Liver (tissue), 10 donors: ENCODE measurements at places on chromosomes 4 and X. TPM values are rescaled to one million over a fixed set of nuclear protein-coding genes. Genes with fewer than 3 reads are reported as not detected.

The DMRTC1 gene
- not detected for total RNA-seq

GRCh38 chrX:94121799-94122198 lies 447.8 kb downstream of the FAM133A start:
- DNase-seq, result no peak

The CENPVL1 gene
- total RNA-seq, result not detected

- no peak for DNase-seq
Measured at GRCh38 chr4:5755679-5756078, 44.7 kb downstream of the EVC start.

DNA sequence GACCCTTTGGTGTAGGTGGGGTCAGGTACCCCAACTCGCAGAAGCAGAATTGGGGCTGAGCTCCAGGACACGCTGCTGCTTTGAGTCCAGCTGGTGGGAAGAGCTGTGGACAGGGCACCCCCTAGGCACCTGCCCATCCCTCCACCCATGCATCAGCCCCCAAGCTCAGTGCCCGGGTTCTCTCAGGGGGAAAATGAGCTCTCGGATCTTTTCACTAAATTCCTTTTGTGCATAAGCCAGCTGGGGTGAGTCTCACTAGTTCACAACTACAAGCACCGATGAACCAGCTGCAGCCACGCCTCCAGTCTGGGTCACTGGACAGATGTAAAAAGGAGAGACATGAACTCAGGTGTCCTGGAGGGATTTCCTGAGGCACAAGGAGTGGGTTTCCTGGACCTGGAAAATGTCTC lies 286.8 kb downstream of the CRLF2 start:
- no peak for DNase-seq

- no peak for DNase-seq
Measured at GRCh38 chrX:20838477-20838876, 535.7 kb upstream of the CNKSR2 start.

DNA sequence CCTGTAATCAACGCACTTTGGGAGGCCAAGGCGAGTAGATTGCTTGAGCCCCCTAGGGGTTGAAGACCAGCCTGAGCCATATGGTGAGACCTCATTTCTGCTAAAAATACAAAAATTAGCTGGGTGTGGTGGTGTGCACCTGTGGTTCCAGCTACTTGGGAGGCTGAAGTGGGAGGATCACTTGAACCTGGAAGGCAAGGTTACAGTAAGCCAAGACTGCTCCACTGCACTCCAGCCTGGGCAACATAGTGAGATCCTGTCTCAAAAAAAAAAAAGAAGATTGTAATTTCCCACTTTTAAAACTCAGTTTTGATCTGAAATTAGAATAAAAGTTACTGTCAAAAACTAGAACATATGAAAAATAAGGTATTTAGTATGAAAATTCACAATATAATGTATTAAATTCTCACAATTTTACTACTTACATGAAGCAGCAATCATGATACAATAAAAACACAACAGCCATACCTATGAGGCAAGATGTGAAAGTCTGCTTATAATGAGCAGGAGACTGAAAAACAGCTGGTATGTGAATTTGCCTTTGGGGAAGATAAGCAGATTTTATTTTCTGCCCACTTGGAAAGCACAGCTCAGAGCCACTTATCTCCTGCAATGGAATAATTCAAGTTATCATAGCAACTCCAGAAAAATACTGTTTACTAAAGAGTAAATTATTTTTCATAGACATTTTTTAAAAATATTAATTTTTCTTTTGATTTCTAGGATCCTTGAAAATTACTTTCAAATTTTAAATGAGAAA lies 50.6 kb downstream of the ZGRF1 start:
- no peak for DNase-seq

- DNase-seq, result no peak
Measured at GRCh38 chrX:23840674-23841073, 57.7 kb downstream of the SAT1 start.

GRCh38 chr4:172927096-172927814 lies 241.4 kb upstream of the GALNT7 start:
- no peak for DNase-seq

GRCh38 chrX:16445166-16445752 lies 204.7 kb upstream of the S100G start:
- no peak for DNase-seq

GRCh38 chr4:129355031-129355430 lies 259.1 kb downstream of the C4orf33 start:
- DNase-seq, result no peak

GRCh38 chr4:40524366-40525041 lies 105.2 kb downstream of the RBM47 start:
- no peak for DNase-seq

DNA sequence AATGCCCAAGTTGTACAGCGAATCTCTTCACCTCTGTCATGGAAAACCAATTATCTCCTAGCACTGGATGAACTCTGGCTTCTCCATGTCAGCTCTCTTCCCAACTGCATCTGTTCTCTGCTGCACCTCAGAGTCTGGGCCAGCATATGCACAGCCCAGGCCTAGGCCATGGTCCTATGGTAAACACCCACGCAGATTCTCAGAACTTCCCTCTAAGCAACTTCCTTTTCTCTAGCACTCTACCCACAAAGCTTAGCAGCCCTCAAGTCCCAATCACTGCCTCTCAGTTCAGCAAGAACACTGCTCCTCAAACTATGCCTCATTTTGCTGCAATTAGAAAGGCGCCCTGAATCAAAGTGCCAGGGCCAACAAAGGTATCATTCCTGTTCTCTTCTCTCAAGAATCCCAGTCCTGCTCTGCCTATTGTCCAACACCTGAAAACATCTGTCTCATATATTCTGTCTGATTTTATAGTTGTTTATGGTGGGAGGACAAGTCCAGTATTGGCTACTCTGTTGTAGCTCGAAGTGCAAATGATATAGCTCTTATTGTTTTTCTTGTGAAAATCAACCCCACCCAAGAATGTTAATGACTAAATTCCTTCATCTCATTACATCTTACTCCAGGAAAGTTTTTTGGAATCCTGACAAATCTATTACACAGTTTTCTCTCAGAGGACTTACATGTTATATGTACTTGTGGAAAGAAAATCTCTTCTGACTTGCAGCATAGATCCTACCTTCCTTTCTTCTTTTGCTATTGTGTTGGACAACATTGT lies 85.4 kb downstream of the DCHS2 start:
- DNase-seq, result no peak
